SW 1271 (cell line): ENCODE measurements at places on chromosomes 2 and 18.

DNA sequence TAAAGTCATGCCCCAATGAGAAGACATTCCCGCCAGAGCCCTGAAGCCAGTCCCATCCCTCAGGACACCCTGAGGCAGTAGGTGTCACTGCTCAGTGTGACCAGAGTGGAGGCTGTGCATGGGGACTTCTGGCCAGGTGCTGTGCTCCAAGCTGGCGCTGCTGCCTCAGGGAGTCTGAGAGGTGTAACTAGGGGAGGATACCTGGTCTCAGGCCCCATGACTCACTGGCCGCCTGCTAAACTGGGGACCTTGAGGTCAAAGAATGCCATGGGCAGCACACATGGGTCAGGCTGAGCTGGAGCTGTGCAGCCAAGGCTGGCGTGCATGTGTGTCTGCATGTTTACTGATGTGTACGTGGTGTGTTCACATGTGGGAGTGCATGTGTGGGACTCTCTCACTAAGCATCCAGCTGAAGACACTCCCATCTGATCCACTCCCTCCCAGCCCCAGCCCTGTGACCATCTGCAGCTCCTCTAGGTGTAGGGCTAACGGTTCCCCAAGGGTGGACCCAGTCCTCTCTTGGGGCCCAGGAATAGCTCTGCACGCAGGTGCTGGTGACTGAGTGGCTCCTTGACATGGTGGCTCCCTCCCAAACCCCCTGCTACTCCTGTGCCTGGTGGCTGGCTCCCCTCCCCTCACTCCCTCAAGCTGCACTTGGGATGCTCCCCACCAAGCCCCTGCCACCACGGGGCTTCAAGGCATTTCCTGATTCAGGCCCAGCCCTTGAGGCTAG is 16.5 kb downstream of the HS6ST1 start:
- DNase-seq: no peak

GRCh38 chr2:175595139-175595538 is 406.9 kb downstream of the LNPK start:
- DNase-seq: no peak

DNA sequence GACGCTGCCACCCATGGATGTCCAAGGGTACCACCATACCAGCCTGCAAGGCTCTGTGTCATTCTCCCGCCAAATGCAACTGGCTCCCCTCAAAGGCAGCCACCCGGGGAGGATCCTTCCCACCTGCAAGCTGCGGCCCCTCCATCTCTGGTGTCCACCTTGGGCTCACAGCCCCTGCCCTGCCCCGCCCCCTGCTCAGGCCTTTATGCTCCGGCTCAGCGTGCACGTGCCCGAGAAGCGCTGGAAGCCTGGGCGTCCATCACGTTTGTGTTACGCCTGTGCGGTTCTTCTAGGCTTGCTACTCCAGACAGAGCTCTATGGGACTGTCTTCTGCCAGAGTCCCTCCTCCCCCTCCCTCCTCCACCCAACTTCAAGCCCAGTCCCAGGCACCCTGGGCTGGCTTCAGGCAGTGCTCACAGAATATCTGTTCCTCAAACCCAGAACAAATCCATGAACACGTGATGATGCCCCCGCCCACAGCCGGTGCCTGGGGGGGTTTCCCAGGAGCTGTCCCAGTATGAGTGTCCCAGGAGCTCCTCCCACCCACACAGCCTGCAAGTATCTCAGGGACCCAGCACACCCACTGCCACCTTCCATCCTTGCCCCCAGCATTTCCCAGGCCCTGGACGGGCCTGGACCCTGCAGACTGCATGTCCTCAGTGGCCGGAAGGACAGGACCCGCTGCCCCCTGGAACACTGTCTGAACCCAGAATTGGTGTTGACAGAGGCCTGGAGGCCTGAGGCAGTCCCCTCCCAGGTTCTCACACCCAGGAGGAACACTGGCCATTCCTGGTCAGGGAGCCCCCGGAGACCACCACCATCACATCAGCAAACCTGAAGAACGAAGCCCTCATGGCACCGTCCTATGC is 30.3 kb downstream of the KIF1A start:
- no peak for DNase-seq

GRCh38 chr2:62423883-62424458 is 82.0 kb downstream of the TMEM17 start:
- no peak for DNase-seq

DNA sequence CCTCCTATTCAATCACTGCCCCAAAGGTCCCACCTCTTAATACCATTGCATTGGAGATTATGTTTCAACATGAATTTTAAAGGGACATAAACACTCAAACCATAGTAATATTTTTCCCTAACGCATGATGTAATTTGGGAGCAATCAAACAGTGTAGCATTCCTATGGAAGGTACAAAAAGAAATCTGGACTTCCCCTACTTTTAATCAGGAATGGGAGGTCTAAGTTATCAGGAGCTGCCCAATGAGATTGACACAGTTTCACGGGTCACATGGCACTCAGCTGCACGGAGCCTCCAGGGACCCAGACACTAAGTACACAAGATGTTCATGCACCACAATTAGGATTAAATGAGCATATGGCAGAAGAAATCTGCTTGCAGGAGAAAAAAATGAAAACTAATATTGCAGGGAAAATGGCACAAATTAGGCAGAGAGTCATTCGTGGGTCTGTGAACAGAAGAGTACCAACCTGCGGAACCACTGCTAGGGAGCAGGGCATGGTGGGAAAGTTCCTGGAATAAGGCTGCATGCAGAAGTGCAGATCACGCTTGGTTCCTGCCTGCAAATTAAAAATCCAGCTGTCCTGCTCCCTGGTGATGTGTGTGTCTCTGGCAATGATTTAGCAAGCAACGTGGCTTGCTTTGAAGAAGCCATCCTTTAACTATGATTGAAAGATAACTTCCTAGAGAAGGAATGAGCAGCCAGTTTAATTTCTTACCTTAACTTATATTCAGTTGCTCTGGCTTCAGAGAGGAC is 326.6 kb upstream of the ID2 start:
- DNase-seq: no peak

DNA sequence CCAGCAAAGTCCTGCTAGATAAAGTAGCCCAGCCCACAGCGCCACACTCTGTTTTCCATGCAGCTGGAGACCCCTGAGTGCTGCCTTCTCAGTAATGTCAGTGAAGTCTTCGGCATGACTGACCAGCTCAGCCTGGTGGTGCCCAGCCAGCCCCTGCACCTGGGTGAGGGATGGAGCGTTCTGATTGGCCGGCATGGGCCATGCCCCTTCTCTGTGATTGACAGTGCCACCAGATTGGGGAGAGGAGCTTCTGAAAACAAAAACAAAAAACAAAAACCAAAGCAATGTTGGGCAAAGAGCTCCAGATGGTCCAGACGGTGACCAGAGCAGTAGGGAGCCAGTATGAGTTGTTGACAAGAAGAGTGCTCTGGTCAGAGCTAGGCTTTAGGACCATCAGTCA is 122.6 kb downstream of the DYSF start:
- no peak for DNase-seq

DNA sequence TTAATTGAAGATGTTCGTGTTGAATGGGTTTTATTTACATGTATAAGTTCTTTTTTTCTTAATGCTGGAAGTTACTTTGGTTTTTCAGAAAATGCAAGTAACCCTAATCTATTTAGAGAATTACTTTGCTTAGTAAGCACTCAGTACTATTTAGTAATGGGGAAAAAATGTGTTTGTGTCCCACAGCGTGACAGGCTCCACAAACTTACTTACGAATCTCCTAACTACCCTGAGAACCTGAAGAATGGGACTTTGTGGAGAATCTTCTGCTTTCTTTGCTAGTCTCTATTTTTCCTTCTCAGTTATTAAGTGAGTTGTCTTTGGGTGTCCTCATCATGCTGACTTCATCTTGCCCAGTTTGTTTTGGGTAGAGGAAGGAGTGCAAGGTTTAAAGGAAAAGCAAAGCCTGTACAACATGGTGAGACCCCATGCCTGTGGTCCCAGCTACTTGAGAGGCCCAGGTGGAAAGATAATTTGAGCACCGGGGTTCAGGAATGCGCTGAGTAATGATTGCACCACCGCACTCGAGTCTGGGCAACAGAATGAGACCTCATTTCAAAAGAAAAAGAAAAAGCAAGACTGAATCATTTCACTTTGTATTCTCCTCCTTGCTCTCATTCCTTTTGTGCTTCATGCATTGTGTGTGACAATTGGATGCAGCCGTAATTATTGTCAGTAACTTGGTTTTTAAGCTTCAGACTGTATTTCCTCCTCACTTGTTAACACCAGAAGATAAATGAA is 10.2 kb downstream of the NEDD4L start:
- DNase-seq: no peak

DNA sequence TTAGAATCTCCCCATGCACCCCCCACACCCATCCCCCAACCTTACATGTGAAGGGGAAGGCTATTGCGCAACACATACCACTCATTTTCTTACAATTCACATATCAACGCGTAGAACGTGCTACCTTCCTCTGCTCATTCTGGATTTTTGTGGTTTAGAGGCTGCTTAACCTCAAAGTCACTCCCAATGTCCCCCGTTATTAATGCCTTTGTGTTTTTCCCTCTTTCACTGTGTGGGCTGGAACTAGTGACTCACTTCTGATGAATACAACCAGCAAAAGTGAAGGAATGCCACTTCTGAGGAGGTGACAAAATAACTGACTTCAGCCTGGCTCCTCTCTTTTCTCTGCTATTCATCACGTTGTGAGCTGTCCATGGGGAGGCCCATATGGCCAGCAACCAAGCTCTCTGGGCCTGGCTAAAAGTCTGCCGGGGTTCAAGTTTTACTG is 342.5 kb upstream of the NXPH2 start:
- peak; percentile 32 for DNase-seq

GRCh38 chr2:235460548-235461047 is 33.2 kb upstream of the AGAP1 start:
- DNase-seq: no peak

- no peak for DNase-seq
These were observed 14.0 kb downstream of the TNS1 start for GRCh38 chr2:217988840-217989204.
